Liver (tissue), 10 donors: ENCODE measurements at places on chromosomes 3 and 15.

DNA sequence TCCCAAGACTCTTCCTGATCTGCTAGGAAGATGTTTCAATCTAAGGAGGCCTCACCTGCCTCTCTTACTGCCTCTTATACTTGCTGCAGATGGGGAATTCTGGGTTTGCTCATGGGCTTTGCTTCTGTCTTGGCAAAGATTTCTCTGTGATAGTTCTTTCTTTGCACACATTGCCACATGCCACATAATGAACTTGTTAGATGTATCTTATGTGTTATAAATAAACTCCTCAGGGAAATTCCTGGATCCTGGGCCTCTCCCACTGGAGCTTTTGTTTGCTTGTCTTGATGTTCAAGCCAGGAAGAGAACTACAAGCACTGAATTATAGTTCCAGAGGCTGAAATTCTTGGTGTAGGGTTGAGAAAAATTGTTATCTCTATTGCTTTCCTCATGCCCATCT lies 12.2 kb downstream of the RTP1 start:
- no peak for DNase-seq

DNA sequence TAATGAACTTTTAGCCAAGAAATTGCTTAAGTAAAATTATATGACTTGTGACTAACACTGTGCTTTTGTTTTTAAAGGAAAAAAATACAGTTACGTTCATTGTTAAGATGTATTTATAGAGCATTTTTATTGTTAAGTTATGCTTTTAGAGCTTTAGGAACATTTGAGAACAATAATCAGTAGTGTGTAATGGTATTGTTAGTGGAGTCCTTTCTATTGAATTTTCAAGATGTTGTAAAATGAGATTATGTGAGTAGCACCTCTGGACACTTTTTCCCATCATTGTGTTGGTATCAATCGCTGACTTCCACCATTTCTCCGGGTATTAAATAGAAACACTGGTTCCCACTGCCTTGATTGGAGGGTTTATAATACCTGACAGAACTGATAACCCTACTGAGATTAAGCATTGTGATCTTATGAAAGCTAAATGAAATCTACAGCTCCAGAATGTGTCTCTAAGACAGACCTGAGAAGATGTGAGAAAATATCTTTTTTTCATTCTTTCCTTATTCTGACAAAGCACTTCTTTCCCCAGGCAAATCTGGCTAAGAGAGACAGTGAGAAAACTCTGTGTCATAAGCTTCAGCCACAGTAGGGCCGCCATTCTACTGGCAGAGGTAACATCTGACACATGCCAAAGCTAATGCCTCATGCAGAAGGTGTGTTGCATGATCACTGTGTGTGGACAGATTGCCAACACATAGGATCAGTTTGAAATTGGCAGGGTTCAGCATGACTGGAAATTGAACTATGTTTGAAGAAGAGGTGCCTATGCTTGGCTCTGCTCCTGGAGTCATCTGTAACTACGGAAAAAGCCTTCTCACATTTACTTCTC lies 610.8 kb downstream of the MECOM start:
- DNase-seq = no peak

DNA sequence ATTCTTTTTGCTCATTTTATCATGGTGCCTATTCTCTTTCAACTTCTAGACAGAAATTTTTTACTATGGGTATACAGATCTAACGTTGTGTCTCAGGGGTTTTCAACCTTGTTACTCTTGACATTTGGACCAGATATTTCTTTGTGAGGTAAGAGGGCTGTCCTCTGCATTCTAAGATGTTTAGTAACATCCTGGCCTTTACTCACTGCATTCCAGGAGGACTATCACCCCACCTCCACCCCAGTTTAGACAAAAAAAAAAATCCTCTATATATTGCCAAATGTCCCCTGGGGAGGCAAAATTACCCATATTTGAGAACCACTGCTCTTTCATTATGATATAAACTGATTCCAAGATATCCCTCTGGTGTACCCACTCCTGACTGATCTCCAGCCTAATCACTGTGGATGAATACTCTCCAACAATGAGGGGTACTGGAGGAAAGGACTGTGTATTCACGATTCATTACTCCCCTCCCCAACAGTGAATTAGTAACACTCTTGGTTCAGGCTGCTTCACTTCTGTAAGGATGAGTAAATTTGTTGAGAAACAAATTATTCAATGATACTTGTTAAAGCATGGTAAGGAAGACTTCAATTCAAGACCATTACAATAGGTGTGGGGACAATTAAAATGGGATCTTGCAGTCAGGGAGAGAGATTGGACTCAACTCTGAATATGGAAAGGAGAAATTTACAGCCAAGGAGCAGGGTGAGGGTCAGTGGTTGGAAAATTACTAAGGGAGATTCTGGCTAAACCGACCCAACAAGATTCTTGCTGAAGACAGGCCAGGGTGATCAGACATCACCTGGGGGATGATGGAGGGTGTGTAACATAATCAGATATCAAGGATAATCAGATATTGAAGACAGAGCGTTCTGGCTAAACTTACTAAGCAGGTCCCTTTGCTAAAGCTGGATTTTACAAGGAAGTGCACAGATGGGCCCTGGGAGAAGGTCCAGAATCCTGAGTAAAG lies 123.8 kb upstream of the DAZL start:
- DNase-seq = no peak

- DNase-seq = no peak
Observed at GRCh38 chr3:102400142-102400541, 34.7 kb upstream of the ZPLD1 start.
